Pons (tissue), 1 donor: ENCODE measurements at places on chromosomes 2 and 18.

- no peak for DNase-seq
Observed at GRCh38 chr18:21096760-21097159, 14.9 kb downstream of the ROCK1 start.

GRCh38 chr2:118091631-118092030 lies 3.4 kb downstream of the INSIG2 start:
- no peak for DNase-seq

GRCh38 chr2:74374509-74375205 lies 5.5 kb downstream of the DCTN1 start:
- peak; percentile 98 for DNase-seq

DNA sequence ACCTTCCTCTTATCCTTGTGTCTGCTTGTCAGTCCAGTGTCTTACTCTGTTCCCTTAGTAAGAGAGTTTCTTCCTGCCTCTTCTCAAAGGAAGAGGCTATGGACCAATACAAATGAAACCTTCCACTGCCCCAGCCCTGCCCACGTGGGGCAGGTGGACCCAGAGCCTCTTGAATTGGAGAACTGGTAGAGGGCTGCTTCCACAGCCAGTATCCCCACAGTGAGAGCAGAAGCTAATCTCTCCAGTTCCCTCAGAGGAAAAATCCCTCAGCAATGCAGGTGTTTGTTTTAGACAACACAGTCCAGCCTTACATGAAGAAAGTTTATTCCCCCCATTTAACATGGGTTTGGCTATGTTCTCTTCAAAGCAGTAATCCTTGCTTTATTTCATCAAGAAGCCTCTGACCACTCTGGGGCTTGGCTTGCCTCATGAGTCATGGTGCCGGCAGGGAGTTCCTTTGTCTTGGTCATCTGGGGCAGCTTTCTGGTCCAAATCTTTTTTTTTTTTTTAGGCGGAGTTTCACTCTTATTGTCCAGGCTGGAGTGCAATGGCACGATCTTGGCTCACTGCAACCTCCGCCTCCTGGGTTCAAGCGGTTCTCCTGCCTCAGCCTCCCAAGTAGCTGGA lies 6.5 kb upstream of the CYBRD1 start:
- DNase-seq, result no peak

GRCh38 chr18:35466815-35467623 lies 30.7 kb downstream of the INO80C start:
- DNase-seq, result no peak

DNA sequence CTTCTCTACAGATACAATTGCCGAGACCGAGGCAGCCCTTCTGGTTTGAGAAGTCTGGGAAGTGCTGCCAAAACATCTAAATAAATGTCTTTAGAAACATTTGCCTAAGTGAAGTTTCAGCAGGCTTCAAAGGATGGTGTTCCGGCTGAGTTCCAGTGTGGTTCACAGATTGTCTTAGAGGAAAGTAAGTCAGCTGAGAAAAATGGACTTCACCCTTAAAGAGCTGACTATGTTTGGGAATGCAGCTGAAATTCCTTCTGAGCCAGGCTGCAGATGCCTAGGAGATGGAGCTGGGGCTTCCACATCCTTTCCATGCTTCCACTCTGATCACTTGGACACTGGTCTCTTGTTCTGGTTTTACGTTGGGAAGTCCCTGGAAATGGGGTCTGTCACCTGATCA lies 83.6 kb downstream of the FHOD3 start:
- DNase-seq, result peak; percentile 27

- peak; percentile 52 for DNase-seq
Observed at GRCh38 chr2:7053650-7054265, 136.5 kb downstream of the RNF144A start.

DNA sequence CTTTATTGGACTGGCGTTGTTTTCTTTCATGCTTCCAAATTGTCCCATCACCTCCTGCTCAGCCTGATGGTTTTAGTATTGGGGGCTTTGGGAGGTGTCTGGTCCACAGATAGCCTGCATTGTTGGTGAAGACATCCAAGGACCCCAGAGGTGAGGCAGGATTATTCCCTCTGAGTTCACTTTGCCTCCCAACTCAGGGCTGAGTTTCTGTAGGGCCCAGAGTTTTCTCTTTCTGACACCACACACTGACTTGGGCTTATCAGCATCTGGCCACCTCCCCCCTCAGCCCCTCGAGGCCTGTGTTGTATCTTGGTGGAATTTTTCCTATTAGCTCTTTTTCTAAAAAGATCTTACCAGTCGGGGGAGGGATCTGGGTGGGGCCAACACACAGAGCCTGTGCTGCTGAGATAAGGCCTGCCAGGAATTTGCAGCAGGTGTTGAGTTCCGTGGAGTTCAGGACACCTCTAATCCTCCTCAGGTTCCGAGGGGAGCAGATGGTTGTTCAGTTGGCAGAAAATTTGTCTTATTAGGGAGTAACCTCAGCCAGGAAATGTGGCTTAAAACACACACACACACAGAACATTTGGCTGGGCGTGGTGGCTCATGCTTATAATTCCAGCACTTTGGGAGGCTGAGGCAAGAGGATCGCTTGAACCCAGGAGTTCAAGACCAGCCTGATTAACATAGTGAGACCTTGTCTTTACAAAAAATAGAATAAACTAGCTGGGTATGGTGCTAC lies 7.3 kb downstream of the EMILIN2 start:
- no peak for DNase-seq

- peak; percentile 94 for DNase-seq
Observed at GRCh38 chr2:24721470-24721869, 71.7 kb downstream of the PTRHD1 start.

DNA sequence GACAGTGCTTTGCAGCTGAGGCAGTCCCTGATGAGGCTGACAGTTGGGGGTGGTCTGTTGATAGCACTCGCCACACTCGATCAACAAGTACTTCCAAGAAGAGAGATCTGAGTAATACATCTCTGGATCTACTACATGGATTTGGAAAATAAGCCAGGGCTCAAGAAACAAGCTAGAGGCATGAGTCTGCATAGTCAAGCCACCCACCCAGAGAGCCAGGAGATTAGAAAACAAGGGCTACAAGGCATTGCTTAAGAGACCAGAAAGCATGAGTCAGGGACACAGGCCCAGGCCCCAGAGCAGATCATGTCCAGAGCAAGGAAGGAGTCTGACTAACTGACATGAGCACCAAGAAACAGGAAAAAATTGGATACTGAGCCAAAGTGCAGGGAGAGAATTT lies 196.9 kb upstream of the CWC22 start:
- DNase-seq, result no peak

- DNase-seq, result peak; percentile 50
Observed at GRCh38 chr2:154402213-154402612, 296.3 kb upstream of the KCNJ3 start.

DNA sequence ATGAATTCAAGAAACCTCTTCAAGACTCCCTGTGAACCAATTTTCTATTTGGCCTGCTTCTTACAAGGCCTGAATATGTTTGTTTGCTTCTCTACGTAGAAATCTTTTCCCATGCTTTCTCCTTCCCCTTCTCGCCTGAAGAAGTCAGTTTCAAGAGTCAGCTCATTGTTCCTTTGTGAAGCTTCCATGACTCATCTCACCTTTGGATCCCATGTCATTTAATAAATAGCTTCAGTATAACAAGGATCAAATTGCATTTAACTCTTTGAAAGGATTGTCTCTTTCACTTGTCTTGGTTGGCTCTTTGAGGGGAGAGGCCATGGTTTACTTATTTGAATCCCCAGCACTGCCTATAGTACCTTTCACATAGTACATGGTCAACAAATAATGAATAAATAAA lies 28.4 kb downstream of the CPS1 start:
- DNase-seq, result no peak

DNA sequence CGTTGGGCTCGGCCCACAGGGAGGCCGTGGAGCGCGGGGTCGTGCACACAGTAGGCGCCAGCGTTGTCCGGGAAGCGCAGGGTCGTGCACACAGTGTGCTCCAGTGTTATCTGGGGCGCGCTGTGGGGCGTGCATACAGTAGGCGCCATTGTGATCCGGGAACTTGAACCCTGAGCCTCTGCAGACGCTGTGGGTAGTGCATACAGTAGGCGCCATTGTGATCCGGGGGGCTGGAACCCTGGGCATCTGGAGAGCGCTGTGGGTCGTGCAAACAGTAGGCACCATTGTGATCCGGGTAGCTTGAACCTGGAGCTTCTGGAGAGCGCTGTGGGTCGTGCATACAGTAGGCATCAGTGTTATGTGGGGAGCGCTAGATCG lies 793 bp downstream of the ZNF236 start:
- no peak for DNase-seq

GRCh38 chr18:48563027-48563426 lies 24.2 kb downstream of the CTIF start:
- DNase-seq, result no peak

- no peak for DNase-seq
Observed at GRCh38 chr2:230267556-230267955, 42.0 kb downstream of the SP140 start.

- DNase-seq, result no peak
Observed at GRCh38 chr2:64101141-64101591, 43.1 kb downstream of the PELI1 start.

DNA sequence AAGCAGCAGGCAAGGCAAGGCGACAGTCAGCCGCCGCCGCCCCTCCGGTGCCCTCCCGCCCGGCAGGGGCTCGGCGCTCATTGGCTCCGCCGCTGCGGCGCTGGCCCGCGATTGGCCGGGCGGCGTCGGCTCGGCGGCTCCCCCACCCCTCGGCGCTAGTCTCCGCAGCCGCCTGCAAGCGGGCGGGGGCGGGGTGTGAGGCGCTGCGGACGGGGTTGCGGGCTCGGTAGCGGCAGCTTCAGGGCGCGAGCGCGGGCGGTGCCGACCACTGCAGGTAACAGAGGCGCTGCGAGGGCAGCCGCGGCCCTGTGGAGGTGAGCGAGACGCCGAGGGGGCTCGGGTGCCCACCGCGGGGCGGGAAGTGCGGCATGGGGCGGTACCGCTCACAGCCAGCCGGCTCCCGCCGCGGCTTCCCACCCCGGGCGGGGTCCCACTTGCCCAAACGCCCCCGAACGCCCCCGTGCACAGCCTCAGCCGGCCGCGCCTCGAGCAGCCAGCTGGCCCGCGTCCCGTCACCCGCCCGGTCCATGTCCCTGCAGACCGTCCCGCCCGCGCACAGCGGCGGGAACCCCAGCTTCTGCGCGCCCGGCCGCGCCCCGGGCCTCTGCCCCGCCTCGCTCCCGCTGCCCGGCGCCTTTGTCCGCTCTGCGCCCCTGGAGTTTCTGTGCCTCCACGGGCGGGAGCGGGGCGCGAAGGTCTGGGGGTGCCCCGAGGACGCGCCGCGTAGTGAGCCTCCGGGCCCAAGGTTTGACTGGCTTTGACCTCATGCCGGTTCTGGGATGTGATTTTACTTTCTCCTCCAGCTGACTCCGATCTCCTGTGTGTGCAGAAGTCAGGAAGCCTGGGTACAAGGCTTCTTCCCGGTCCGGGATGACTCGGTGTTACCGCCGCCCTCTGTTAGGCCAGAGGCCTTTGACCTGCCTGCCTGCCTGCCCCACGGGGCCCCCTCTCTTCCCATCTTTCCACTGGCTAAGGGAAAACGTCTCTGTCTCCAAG lies at the start of gene SANBR:
SANBR (plus strand) TSS at position 158 of the 996 bp plus-strand sequence. CDS start 4,480 bp downstream, outside the sequence.
- peak; percentile 90 for DNase-seq

DNA sequence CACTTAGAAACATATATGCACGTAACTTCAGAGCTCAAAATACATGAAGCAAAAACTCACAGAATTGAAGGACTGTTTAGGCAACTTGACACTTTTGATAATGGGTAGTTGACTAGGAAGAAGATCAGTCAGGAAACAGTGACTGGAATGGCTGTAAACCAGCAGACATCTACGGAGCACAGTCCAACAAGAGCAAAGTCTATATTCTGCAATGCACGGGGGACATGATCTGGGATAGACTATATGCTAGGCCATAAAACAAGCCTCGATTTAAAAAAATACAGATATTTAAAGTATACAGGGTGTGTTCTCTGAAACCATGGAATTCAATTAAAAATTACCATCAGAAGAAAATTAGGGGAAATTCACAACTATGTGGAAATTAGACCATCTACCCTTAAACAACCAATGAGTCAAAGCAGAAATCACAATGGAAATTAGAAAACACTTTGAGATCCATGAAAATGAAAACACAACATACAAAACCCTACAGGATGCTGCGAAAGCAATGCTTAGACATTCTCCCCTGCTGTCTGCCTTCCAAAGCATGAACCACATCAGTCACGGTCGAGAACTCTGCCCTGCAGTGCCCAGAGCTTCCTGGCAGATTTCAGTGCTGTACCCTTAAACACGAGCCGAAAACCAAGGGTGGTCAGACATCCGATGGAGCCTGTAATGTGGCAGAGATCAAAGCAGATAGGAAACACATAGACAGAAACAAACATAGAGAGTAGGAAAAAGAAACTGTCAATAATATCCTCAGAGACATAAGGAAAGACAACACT lies 651.9 kb upstream of the HS6ST1 start:
- no peak for DNase-seq

DNA sequence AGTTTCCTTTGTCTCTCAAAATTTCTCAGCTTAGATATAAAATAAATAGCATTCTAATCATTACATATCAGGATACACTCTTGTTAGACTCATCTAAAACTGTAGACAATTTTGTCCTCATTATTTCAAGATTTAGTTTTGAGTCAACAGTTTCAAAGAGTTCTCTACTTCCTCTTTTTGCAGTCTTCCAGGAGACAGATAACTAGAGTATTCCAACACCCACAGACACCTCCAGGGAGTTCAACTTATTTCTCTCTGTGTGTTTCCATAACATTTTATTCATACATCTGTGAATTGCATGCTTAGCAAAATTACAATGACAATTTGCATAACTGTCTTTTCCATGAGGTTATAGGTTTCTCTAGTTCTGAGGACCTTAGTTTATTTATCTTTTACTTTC lies 166.6 kb upstream of the HNMT start:
- DNase-seq, result no peak

DNA sequence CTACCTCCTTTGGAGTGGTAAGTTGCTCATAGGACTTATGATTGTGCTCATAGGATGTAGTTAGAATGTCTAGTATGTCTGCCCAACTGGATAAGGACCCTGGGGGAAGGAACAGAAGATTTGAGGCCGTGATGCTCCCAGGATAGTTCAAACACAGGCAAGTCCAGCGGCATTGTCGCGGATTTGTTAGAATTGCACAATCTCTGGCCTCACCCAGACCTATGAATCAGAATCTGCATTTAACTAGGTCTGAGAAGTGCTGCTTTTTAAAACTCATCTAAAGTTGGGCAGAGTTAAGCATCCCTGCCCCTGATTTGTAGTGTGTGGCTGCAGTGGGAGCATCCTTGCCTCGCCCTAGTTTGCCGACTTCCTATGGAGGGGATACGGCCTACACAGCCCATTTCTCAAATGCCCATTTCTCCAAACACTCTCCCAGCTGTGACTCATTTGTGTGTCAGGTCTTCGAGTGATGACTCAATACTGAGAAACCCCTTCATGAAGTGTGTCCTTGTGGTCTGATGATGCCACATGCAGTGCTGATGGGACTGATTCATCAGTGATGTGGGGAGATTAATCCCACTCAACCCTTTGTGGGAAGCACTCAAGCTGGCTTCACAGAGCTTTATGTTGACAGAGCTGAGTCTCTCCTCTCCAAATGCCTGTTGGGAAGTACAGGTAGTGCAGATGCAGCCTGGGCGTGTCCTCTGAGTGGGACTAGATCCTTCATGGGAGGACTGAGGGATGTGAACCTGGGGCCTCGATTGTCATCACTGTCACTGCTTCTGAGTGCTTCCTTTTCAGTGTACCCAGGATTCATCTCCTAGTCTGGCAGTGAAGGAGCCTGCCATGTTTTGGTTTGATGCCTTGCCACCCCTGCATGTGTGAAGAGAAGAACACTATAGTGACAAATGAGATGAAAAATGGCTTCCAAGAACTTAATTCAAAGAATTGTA lies 18.7 kb downstream of the SMIM21 start:
- DNase-seq, result no peak
